ENCODE measurements at places on chromosomes 16 and 17.

- no peak for DNase-seq
These were observed 522 bp upstream of the POLDIP2 start for GRCh38 chr17:28357901-28358197.

GRCh38 chr17:60303406-60304099 is 88.4 kb downstream of the USP32 start:
- DNase-seq, result no peak

DNA sequence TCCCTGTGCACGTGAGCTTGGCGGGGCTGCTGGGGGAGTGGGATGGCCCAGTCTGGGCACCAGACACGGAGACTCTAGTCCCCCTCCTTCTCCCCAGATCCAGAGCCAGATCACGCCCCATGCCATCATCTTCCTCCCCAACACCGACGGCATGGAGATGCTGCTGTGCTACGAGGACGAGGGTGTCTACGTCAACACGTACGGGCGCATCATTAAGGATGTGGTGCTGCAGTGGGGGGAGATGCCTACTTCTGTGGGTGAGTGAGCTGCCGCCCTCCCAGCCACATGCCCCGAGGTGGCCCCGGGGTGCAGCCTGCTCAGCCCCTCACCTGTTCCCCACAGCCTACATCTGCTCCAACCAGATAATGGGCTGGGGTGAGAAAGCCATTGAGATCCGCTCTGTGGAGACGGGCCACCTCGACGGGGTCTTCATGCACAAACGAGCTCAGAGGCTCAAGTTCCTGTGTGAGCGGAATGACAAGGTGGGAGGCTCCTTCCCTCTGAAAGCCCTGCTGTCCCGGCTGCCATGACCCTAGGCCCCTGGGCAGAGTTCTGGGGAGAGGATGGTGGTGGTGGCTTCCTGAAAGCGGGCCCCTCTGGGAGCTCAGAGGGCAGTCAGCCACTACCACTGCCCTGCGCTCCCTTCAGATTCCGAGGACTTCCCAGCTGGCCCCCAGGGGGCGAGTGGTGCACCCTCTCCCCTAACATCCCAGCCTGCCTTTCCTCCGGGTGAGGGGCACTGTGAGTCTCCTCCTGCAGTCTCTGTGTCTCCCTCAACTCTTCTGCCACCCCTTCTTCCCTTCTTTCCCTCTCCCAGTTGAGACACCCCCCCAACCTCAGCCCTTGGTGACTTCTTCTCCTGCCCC is 2.8 kb upstream of the C17orf107 start:
- DNase-seq, result no peak

- peak; percentile 49 for DNase-seq
These were observed at the start of gene NGFR for GRCh38 chr17:49494986-49495841. Gene NGFR (plus strand): TSS chr17:49495293. CDS start chr17:49495418, 125 bp downstream.

DNA sequence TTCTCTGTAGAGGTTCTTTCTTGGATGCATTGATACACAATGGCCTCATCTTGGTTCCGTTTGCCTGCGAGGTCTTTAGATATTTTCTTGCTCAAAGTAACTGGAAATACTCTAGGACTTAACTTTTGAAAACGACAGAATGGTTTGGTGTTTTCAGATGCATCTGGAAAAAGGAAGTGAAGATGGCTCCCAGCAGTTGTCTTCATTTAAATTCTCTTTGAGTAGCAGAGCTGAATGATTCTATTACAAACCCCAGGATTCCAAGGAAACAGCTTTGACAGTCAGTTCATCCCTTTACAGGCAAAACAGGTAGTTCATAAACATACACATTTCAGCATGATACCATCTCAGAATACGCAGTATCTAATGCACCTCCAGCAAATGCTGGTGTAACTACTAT is 54.8 kb downstream of the PSMD12 start:
- no peak for DNase-seq

- no peak for DNase-seq
These were observed 5.3 kb downstream of the AP1G1 start for GRCh38 chr16:71803305-71803690.

- DNase-seq, result no peak
These were observed 511 bp upstream of the LIG3 start for GRCh38 chr17:34979650-34980352.

GRCh38 chr17:41499714-41500113 is 5.7 kb downstream of the KRT13 start:
- DNase-seq, result no peak

DNA sequence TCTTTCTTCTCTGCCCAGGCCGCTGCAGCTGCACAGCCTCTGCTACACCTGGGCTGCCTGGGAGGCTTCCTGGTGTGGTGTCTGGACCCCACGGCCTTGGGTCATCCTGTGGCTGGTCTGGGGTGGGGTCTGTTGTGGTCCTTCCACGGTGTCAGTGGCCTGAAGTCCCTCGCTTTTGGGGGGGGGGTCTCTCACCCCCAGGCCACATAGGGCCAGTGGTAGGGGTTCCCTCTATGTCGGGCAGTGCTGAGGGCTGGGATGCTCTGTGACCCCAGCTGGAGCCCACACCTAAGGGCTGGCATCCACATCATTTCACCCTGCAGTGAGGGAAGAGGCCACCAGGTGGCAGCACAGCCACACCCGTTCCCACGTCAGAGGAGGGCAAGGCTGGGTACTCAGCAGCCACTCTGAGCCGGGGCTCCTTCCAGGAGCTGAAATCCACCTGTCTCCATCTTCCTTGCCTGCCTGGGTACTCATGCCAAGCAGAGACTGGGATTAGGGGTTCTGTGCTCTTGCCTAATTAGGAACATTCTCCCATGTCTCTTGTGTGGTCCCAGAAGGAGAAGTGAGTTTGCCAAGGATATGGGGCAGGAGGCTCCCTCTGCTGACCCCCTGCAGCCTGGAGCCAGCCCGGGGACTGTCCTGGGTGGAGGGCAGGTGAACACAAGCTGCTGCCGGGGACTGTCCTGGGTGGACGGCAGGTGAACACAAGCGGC is 13.0 kb downstream of the ENGASE start:
- DNase-seq, result peak; percentile 84

GRCh38 chr17:41629826-41630670 is 5.7 kb upstream of the KRT17 start:
- DNase-seq, result no peak
